ENCODE measurements at places on chromosomes 7 and 10. TPM values are rescaled to one million over a fixed set of nuclear protein-coding genes. Genes with fewer than 3 reads are reported as not detected.
A peak's percentile ranks its signal among the peaks of the same experiment; 100 is the strongest.

The NCF1 gene
- total RNA-seq = not detected

DNA sequence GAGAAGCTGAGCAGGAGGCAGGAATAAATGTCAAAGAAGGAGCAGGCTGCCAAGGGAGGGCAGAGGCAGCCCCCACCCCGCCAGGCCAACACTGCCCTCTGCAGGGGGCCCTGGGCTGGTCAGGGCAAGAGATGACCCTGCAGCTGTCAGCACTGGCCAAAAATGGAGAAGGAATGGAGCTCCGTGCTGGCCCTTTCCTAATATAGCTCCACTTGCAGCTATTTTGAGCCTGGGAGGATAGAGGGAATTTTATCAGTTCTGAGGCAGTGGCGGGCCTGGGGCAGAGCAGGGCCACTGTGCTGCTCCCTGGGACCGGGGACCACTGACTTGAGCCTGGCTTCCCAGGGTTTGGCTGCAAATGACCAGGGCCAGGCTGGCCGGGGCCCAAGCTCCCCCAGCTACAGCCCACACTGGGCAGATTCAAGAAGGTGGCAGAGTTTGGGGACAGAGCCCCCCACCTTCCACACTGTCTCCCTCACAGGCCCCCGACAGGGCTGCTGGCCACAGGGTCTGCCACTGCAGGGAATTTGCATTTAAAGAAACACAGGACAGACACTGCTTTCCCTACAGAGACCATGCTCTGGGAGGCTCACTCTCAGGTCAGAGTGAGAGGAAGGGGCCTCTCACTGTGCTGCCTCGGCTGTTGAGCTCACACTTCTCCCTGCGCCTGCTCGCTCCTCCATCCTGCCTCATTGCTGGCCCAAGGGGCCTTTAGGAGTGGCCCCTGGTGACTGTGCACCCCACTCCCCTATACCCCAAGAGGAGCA is 16.2 kb downstream of the LDB3 start:
- DNase-seq = no peak

DNA sequence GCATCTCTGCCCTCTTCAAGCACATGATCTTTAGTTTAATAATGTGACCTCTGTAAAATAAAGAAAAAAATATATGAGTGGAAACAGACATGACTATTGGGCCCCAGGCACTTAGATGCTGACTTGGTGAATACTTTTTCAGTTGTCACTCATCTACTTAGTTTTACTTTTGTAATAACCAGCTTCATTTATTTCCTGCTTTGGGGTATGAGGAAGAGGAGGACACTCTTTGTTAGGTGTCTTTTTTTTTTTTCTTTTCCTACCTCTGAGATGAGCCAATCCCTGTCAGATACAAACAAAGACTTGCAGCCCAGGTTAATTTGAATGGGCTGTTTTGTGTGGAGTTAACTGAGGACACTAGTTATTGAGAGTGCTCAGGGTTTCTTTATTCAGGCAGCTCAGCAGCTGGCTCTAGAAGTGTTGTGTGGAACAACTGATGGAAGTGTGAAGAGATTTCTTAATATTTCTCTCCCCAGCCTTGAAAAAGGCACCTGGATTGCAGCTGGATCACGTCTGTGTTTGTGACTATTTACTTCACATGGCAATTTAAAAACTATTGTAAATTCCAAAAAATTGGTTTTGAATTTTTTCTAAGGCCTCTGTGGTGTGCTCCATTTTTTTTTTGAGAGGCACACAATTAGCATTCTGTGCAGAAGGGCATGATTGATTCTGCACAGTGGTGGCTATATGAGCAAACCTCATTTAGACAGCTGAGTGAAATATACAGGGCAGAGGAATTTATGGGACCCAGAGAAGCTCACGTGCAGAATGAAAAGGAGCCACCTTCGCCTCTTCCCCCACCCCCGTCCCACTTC is 333.8 kb downstream of the LRMDA start:
- no peak for DNase-seq

DNA sequence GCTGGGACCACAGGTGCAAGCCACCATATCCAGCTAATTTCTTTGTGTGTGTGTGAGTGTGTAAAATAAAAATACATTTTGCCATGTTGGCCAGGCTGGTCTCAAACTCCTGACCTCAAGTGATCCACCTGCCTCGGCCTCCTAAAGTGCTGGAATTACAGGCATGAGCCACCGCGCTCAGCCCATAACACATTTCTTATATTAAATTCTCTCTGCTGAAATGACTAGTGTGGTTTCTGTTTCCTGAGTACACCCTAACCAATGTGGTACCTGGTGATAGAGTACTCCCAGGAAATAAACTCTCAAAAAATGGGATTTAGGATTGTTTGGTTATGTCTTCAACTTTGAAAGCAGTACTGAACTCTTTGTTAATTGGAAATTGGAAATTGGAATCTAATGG is 19.4 kb upstream of the FHIP2A start:
- DNase-seq = no peak

GRCh38 chr7:95213148-95213547 is 111.2 kb downstream of the PON1 start:
- no peak for DNase-seq

- no peak for DNase-seq
These were observed 219.7 kb upstream of the PPP2R2D start for GRCh38 chr10:131681122-131681521.

DNA sequence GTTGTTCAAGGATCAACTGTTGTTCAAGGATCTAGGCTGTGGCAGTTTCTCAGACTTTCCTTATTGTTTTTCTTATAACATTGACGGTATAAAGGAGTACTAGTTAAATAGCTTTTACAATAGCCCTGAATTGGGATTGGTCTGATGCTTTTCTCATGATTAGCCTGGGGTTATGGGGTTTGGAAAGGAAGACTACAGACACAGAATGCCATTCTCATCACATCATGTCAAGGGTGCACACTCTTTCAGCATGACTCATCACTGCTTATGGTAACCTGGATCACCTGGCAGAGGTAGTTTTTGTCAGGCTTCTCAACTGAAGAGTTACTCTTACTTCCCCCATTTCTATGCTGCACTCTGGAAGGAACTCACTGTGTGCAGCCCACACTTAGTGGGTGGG is 194.2 kb upstream of the NPSR1 start:
- DNase-seq = no peak

The ERVW-1 gene
- total RNA-seq = not detected

- no peak for DNase-seq
These were observed 118.2 kb upstream of the NANOS1 start for GRCh38 chr10:118911363-118911762.

- peak; percentile 57 for DNase-seq
These were observed 149.3 kb upstream of the FAM3C start for GRCh38 chr7:121545418-121545817.

The CLCN1 gene
- total RNA-seq = not detected

The MACC1 gene
- not detected for total RNA-seq

The ADCY1 gene
- 1.5 TPM for total RNA-seq

DNA sequence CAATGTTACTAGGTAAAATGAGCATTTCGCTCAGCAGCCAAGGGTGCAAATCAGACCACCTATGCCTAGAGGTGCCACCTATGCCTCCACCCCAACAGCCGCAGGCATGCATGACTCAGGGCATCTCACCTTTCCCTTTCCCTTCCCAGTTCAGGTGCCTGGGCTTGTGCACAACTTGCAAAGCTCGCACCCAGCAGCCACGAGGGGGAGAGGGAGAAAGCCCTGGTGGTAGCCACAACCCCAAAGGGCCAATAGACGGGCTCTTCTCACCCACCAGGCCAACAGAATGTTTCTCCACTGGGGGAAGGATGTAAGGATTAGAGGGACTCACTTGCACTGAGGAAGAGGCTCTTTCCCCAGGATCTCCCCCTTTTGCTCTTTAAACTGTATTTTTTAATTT is 462.3 kb upstream of the PCDH15 start:
- DNase-seq = no peak

- DNase-seq = no peak
These were observed 84.5 kb upstream of the FAM20C start for GRCh38 chr7:107907-108306.

- DNase-seq = no peak
These were observed 557.1 kb downstream of the PTPRN2 start for GRCh38 chr7:158030566-158030965.

The NPTX2 gene
- not detected for total RNA-seq

The CCDC172 gene
- not detected for total RNA-seq

GRCh38 chr7:77330169-77330882 is 85.8 kb downstream of the GSAP start:
- DNase-seq = peak; percentile 73

- DNase-seq = peak; percentile 69
These were observed 574 bp downstream of the UTF1 start for GRCh38 chr10:133230387-133231195.

DNA sequence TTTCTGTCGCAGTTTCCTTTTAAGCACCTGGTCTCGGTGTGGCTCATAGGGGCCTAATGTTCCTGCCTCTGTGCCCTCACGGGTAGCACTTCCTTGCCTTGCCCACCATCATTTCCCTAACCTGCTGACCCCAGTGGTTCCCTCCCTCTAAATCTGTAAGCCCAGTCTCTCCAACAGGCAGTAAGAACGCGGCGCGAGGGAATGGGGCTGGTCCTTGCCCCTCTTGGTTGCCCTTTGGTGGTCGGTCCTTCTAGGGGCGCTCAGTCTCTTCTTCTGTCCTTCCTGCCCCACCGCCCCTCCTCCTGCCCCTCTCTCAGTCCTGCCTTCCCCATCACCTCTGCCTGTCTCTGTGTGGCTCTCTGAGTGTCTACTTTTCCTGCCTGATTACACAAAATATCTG is 21.2 kb downstream of the EMX2 start:
- no peak for DNase-seq

GRCh38 chr7:142927085-142927745 is 6.3 kb downstream of the TRPV5 start:
- no peak for DNase-seq
